Lower lobe of right lung (tissue), 2 donors: ENCODE measurements at places on chromosomes 1 and 21. TPM values are rescaled to one million over a fixed set of nuclear protein-coding genes. Genes with fewer than 3 reads are reported as not detected.

- no peak for DNase-seq
Observed at GRCh38 chr1:11989669-11990068, 9.4 kb downstream of the MFN2 start.

GRCh38 chr1:114215436-114215835 is 61.8 kb upstream of the SYT6 start:
- DNase-seq = no peak

DNA sequence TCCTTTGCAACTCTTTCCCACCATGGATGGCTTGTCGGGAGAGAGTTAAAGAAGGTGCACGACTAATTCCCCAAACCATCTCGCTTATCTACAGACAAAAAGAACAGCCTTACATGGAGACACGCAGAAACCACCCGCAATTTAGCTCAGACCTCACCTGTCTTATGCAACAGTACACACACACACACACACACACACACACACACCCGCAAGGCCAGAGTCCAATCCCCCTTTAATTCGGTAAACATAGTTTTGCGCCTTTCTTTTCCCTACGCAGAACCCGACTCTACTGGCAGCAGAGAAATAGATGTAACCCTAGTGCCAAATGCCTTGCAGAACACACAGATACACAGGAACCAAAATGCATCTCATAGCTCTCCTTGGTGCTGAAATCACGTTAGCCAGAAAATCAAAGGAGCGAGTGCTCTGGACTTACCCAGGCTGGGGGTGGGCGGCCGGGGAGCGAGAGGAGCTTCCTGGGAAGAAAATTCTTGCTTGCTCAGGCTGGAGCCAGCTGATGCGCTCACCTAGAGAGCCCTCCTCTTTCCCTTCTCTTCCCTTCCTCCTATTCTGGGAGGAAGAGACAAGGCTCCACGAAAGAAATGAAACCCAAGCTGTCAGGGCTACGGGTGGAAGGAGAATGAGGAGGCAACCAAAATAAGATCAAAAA is 470 bp downstream of the TNR start:
- no peak for DNase-seq

GRCh38 chr1:55150880-55151588 is 64.1 kb downstream of the USP24 start:
- DNase-seq = no peak

GRCh38 chr21:29303288-29303687 is 4.6 kb downstream of the BACH1 start:
- no peak for DNase-seq

GRCh38 chr1:181392613-181393220 is 90.6 kb upstream of the CACNA1E start:
- no peak for DNase-seq

GRCh38 chr1:162908780-162909179 is 47.8 kb upstream of the CCDC190 start:
- no peak for DNase-seq

DNA sequence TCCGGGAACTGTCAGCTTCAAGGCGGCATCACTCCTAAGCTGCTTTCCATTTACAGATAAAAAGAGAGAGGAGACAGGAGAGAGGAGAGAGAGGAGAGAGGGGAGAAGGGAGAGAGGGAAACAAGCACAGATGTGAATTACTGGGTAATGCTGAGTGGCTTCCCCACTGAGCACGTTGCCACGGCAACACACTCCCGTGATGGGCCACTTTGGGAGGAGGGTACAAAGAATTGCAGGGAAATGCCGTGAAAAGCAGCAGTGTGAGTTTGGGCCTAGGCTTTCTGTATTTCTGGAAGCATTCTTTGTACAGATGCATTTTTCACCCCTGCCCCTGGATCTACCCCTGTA is 128.0 kb upstream of the IRF2BP2 start:
- no peak for DNase-seq

- DNase-seq = no peak
Observed at GRCh38 chr1:236786453-236786852, 8.6 kb upstream of the MTR start.

GRCh38 chr1:171961861-171962260 is 120.6 kb downstream of the DNM3 start:
- DNase-seq = no peak

GRCh38 chr1:20229171-20229570 is 42.9 kb upstream of the PLA2G2C start:
- DNase-seq = no peak

The CCDC27 gene
- total RNA-seq = not detected

The RPS6KC1 gene
- 18.7 TPM for total RNA-seq

The BACE2 gene
- total RNA-seq = 20.8 TPM

The EXTL2 gene
- 10.2 TPM for total RNA-seq
